SK-N-SH (cell line): ENCODE measurements at places on chromosomes 5 and 9. TPM values are rescaled to one million over a fixed set of nuclear protein-coding genes. Genes with fewer than 3 reads are reported as not detected.

ARL14EPL gene
- polyA plus RNA-seq: not detected in 2 replicates

SMARCA2 gene
- polyA plus RNA-seq: 17.4 and 18.4 TPM in 2 replicates

PDE6A gene
- 0.05 and 0.06 TPM in 2 replicates for polyA plus RNA-seq

FAM221B gene
- polyA plus RNA-seq: not detected in 2 replicates

PCDHA1 gene
- polyA plus RNA-seq: 0.16 and 0.21 TPM in 2 replicates

ARID3C gene
- polyA plus RNA-seq: 0.08 and 0.11 TPM in 2 replicates

ARHGEF28 gene
- polyA plus RNA-seq: 3.7 and 4.2 TPM in 2 replicates

CCL28 gene
- polyA plus RNA-seq: not detected in 2 replicates

- no peaks in the 10 kb centered on the region for H3K27me3 ChIP-seq
- no peaks in the 10 kb centered on the region for H3K36me3 ChIP-seq
- H3K4me1 ChIP-seq: peaks cover 29% of the 10 kb centered on the region; the same call in 1 of the 2 replicates
Observed at GRCh38 chr5:96067894-96068614, 106.4 kb upstream of the ELL2 start.

- H3K27me3 ChIP-seq: no peaks in the 10 kb centered on the region
- H3K4me1 ChIP-seq: peaks cover 16% of the 10 kb centered on the region; the same call in 1 of the 2 replicates
Observed at GRCh38 chr9:113913426-113914195, 37.5 kb downstream of the ZNF618 start.

DNA sequence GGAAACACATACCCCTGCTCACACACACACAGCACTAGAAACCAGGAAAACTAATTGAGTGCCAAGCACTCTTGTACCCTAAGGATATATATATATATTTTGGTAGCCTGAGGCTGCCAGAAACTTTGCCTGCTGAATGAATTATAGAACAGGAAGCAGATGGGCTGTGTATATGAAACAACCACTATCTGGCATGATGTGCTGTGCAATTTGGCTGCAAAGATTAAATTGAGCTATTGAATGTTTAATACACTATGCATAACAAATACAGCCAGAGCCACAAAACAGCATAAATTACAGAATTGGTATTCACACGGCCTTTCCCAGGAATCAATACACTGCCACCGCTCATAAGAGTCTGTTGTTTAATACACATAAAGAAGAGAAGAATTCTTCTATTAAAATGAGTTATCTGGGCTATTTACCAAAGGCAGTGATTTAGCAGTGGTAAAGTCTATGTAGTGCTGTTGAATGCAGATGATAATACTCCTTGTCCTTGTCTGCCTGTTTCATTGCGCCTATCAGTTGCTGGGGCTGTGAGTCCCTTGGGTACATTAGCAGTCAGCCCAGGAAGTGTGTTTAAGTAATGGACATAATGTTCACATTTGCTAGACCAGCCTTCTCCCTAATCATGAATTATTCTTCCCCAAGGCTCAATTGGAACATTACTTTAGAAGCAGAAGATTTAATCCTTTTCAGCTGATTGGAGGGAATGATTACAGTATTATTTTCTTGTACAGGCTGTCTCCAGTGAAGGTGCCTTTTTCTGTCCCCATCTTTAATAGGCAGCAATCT lies 294.3 kb downstream of the TLE1 start:
- H3K4me3 ChIP-seq: no peak overlapping the region
- no peaks in the 10 kb centered on the region for H3K4me1 ChIP-seq
- DNase-seq: peak; percentile 59
- H3K36me3 ChIP-seq: no peaks in the 10 kb centered on the region

- H3K27ac ChIP-seq: no peak overlapping the region
- peaks cover 22% of the 10 kb centered on the region for H3K4me1 ChIP-seq
- no peaks in the 10 kb centered on the region for H3K36me3 ChIP-seq
- no peak overlapping the region for H3K4me3 ChIP-seq
- no peak for DNase-seq
Observed at GRCh38 chr9:95185956-95186355, 131.6 kb downstream of the FANCC start.

DNA sequence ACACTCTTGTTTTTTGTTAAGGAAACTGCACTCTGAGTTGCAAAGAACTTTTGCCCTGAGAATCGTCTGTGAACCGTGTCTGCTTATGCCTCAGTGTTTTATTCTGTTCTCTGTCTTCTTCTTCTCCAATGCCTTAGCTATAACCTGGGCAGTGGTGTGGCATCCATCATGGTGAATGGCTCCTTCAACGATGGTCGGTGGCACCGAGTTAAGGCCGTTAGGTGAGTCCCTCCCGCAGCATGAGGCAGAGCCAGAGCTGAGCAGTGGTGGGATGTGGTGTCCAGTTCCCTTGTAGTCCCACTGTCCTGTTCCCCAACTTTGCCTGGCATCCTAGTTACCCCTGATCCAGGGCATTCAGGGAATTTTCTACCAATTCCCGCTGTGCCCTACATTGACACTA lies 98.3 kb downstream of the LIFR start:
- no peak for DNase-seq
- no peaks in the 10 kb centered on the region for H3K27me3 ChIP-seq
- H3K36me3 ChIP-seq: no peaks in the 10 kb centered on the region
- no peak overlapping the region for H3K27ac ChIP-seq
- H3K4me3 ChIP-seq: no peak overlapping the region
- peaks cover 8% of the 10 kb centered on the region; the same call in 1 of the 2 replicates for H3K4me1 ChIP-seq

GRCh38 chr5:127776477-127776876 lies 73.3 kb downstream of the CCDC192 start:
- no peaks in the 10 kb centered on the region for H3K4me1 ChIP-seq
- no peak overlapping the region for H3K4me3 ChIP-seq
- no peak for DNase-seq
- H3K36me3 ChIP-seq: no peaks in the 10 kb centered on the region

GRCh38 chr5:116883875-116884274 lies 309.3 kb upstream of the SEMA6A start:
- DNase-seq: no peak
- no peak overlapping the region for H3K27ac ChIP-seq
- no peaks in the 10 kb centered on the region for H3K27me3 ChIP-seq
- H3K4me3 ChIP-seq: no peak overlapping the region

DNA sequence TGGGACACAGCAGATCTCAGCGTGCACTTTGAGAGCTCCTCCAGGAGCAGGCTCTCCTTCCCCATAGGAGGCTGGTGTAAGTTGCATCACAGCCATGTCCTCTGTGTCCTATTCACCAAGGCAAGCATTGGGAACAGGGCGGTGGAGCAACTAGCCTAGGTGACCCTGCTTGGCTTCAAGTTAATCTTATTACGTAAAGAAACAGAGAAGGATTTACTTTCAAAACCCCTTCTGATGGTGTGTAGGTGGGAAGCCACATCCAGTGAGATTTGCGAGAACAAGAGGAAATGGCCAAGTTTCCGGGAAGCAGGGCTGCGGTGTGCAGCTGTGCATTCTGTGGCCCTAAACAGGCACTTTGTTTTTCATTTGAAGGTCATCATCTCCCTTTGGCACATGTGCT lies 80.2 kb downstream of the TRIO start:
- DNase-seq: no peak
- no peaks in the 10 kb centered on the region; the same call in 1 of the 2 replicates for H3K36me3 ChIP-seq
- no peaks in the 10 kb centered on the region for H3K27me3 ChIP-seq
- no peak overlapping the region for H3K27ac ChIP-seq

DNA sequence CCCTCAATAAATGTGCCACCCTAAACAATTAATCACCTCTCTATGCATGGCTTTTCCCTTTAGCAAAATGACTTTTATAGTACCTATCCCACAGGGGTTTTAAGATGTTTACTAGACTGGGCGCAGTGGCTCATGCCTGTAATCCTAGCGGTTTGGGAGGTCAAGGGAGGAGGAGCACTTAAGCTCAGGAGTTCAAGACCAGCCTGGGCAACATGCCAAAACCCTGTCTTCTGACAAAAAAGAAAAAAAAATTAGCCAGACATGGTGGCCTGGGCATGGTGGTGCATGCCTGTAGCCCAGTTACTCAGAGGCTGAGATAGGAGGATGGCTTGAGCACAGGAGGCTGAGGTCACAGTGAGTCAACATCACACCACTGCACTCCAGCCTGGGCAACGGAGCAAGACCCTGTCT lies 13.5 kb downstream of the SH3TC2 start:
- DNase-seq: no peak
- H3K27me3 ChIP-seq: no peaks in the 10 kb centered on the region
